ENCODE measurements at places on chromosomes 2 and 18.

DNA sequence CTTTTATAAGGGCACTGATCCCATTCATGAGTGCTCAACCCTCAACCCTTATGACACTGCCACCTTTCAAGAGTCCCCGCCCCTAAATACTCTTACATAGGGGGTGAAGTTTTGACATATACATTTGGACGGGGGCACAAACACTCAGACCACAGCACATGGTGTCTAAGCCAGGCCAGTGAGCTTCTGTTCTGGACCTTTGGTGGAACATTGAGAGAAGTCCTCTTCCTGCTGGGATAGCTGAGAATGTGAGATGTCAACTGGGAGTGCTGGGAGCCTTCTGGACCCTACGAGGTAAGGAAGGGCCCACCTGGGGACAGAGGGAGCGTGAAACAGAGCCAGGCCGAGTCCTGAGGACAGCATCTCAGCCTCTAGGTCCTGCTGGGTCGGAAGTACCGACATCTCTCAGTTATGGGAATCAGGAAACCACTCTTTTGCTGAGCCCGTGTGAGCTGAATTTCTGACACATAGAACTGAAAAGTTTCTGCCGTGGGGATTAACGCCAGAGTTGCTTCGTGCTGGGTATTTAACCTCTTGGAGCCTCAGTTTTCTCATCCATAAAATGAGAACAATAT is 114.9 kb downstream of the PDCL3 start:
- no peak for DNase-seq

GRCh38 chr18:840023-840408 is 28.0 kb upstream of the YES1 start:
- no peak for DNase-seq

DNA sequence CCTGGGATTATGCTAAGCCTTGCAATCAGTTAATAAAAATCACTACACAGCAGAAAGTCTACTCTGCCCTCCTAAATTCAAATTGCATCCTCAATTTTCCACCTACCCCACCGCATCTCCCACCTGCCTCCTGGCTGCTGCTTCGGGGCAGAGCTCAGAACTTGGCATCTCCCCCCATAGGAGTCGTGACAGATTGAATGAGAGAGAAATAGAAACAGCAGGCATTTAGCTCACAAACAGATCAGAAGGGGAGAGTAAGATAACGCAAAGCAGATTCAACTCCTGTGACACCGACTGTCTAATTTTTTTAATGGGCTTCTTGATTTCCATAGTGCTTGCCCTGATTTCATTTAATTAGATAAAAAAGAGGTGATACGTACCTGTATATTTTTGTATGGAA is 24.7 kb upstream of the LRRC30 start:
- DNase-seq = no peak

DNA sequence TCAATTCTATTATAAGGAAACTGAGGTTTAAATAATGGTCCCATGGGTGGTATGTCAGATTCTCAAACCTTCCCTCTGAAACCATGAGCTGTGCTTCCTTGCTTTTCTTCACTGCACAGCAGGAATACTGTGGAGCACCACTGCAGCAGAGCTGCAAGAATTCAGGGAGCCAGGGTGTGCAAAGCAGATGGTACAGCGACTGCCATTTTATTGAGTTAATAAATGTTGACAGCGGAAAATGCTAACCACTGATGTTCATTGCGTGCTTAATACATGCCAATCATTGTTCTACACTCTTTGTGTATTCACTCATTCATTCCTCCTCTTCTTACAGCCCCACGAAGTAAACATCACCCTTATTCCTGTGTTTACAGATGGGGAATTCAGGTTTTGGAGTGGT is 152.2 kb upstream of the THSD7B start:
- DNase-seq = no peak

DNA sequence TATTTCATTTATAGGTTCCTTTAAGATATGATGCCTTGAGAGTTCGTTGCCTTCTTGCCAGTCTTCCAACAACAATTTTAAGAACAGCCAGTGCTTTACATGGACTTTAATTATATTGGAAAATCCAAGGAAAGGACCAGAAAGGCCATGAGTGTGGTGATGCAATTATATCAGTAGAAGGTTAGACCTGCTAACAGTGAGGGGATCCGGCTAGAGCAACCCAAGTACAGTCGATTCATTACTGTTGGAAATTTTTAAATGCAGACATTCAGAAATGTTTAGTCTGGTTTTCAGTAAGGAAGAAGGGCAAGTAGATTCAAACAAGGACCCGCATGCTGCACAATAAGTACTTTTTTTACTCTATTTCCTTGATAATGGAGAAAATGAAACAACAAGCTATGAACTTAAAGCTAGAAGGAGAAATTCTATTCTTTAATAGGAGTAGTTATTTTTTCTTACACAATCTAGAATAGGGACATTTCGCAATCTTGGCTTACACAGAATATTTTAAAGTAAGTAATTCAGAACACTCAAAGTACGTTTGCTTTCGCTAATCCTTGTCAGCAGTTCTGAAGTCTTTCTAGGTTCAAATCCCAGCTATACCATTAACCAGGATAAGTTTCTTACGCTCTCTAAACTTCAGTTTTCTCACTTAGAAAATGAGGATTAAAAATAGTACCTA is 405.5 kb downstream of the MEIS1 start:
- no peak for DNase-seq

- DNase-seq = no peak
These were observed 13.6 kb downstream of the NMS start for GRCh38 chr2:100483895-100484294.

DNA sequence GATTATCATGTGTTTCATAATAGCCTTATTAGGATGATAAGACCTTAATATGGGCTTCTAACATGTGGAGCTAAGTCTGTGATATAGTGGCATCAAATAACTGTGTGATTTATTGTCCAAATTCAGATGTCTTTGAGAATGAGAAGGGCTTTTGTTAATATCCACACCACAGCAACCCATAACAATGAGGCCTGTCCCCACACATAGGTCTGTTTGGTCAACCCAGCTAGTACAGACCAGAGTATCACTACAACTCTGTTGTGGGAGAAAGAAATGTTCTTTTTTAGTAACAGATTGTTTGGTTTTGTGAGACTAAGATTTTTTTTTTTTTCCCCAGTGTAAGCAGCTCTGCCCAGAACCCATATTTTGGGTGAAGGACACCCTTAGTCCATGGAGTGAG is 439.2 kb downstream of the PIK3C3 start:
- DNase-seq = no peak

- DNase-seq = no peak
These were observed 132.6 kb downstream of the NYAP2 start for GRCh38 chr2:225532096-225532495.

GRCh38 chr2:3021720-3022119 is 355.9 kb downstream of the EIPR1 start:
- DNase-seq = no peak

DNA sequence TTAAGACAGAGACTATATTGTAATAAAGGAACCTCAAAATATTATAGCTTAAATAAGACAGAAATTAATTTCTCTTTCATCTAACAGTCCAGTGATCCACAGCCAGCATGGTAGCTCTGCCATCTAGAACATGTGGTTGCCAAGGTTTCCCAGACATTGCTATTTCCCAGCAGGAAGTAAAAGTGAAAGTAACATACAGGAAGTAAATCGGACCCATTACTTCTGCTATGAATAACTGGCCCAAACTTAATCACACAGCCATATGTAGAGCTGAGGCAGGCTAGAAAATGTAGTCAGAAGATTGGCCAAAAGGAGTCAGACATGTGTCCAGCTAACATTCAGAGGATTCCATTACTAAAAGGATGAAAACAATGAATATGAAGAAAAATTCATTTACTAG is 71.0 kb downstream of the NOL4 start:
- no peak for DNase-seq

DNA sequence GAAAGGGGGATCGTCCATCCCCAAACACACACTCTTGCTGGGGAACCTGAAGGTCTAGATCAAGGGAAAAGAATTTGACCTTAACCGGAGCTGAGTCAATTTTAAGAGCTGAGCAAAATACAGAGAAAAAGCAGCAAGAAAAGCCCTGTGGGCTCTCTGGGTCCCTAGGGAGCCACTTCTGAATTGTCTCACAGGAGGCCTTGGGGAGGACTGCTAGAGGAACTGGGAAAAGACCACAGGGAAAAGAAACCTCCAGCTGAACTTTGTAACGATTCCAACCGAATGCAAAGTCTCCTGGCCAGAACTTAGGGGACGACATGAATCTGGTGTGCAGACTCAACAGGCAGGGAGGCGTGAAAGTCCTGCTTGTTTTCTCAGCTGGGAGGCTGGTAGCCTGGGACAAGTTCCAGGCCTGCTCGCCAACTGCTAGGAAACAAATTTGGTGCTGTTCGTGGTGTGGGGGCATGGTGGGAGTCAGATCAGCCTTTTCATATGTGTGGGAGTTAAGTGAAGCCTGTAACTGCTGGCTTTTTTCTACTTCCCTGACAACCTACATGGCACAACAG is 644.6 kb upstream of the CNTNAP5 start:
- DNase-seq = no peak

- no peak for DNase-seq
These were observed 807 bp downstream of the GAREM1 start for GRCh38 chr18:32469691-32470459.

DNA sequence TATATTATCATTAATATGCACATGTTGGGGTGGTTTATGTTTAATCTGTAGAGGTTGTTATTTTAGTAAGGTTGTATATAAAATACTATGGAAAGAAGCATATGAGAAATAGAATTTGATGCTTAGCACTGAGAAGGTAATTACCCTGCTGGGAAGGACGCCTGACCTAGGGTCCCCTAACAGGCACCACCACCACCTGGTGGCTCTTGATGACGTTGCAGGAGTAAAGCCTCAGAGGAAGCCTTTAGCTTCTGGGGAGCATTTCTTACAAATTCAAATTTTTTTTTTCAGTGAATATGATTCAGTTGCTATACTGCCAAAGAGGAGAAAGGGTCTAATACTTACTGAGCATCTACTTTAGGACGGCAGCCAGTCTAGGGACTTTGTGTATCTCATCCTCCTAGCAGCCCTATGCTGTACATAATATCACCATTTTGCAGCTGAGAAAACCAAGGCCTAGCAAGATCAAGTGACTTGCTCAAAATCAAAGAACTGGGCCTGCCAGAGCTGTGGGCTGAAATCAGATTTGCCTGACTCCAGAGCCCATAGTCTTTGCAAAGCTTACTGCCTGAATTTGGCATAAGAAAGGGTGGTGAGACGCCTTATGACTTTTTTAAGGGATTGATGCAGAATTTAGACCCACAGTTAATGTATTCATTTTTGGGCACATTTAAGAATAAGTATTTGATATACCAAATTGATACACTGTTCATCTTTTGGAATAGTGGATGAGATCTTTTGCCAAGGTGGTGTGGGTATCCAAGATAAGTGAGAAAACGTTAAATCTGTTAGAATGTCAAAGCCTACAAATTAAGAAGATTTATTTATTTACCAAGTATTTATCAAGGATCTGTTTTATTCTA is 78.8 kb upstream of the GAREM1 start:
- peak; percentile 20 for DNase-seq

DNA sequence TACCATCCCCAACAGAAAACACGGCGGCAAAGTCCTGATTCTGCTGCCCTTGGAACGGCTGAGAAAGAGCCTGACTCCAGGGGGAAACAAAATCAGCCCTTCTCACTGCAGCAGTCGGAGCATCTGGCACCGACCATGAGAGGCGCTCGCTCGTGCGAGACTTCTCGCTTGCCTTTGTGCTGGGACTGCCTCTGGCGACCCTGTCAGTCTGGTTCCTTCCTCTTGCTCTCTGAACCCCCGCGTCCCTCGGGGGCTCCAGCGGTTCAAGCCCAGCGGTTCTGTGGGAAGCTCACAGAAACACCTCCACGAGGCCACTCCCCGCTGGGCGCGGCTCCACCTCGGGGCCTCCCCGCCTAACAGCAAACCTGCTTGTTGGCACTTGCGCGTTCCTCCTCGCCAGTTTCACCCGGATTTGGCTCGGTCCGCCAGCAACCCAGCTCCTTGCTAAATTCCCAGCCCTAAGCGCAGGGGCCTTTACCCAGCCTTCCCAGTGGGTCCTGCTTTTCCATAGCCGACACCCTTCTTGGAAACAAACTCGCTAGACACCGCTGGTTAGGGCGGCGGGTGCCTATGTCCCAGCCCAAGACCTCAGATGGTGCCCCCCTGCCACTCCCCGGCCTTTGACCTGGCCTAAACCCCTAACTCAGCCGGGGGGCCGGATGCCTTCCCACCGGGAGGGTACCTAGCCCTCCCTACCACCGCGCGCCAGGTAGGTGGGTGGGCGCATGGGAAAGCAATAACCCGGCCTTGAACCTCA is 2.2 kb downstream of the RND3 start:
- DNase-seq = peak; percentile 4

GRCh38 chr18:27558388-27559155 is 373.5 kb upstream of the CHST9 start:
- no peak for DNase-seq

GRCh38 chr18:60017371-60017770 is 117.6 kb downstream of the PMAIP1 start:
- DNase-seq = no peak

- no peak for DNase-seq
These were observed 142.0 kb upstream of the MMADHC start for GRCh38 chr2:149729586-149729985.
